ENCODE measurements at places on chromosomes 3 and 15.

GRCh38 chr15:70016511-70016994 is 81.2 kb downstream of the TLE3 start:
- no peak for DNase-seq

GRCh38 chr3:156172536-156172935 is 52.2 kb downstream of the KCNAB1 start:
- DNase-seq = no peak

DNA sequence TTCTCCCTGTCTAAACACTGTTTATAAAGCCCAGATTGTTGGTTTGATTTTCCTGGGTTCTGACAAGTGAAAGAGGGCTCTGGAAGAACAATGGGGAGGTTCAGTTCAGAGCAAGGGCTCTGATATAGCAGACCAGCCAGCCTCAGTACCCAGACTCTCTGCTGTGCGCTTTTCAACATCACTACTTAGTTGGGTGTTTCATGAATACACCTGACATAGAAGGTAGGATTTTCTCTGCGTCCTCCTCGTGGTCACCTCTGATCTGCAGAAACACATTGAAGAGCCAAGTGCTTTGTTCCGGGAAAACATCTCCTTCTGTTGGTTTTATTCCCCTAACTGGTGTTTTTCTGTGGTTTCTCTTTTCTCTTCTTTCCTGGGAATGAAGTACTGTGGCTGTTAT is 99.5 kb downstream of the EPHB1 start:
- no peak for DNase-seq

GRCh38 chr3:112966633-112967032 is 8.3 kb downstream of the CD200R1 start:
- DNase-seq = no peak

- no peak for DNase-seq
Observed at GRCh38 chr3:78868570-78868969, 899.2 kb downstream of the ROBO1 start.

GRCh38 chr15:75455982-75456531 is 4.6 kb upstream of the SIN3A start:
- peak; percentile 45 for DNase-seq

- no peak for DNase-seq
Observed at GRCh38 chr3:32837789-32838188, 20.0 kb downstream of the TRIM71 start.

Measured in activated gamma-delta T cell treated with anti-CD3 and anti-CD28 coated beads, Interleukin-2, amount 50 U/mL, for 16 hours (primary cell).